ENCODE measurements at places on chromosomes 16 and 17.
A peak's percentile ranks its signal among the peaks of the same experiment; 100 is the strongest.

DNA sequence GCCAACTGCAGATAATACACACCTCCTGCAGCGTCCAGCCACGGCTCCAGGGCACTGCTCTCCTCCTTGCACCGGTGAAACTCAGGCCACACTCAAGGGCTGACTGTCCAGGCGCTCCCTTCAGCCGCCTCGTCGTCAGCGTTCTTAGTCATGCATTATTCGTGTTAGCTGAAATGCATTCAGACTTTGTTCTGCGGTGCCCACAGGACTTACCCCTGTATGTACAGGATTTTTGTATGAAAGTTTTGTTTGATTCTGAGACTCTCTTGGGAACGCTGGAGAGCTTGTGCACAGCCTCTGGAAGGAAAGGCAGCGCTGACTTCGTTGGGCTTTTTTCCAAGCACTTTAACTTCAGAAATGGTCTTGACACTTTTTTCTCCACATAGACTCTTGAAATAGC lies 22.1 kb downstream of the CIBAR2 start:
- DNase-seq: no peak

DNA sequence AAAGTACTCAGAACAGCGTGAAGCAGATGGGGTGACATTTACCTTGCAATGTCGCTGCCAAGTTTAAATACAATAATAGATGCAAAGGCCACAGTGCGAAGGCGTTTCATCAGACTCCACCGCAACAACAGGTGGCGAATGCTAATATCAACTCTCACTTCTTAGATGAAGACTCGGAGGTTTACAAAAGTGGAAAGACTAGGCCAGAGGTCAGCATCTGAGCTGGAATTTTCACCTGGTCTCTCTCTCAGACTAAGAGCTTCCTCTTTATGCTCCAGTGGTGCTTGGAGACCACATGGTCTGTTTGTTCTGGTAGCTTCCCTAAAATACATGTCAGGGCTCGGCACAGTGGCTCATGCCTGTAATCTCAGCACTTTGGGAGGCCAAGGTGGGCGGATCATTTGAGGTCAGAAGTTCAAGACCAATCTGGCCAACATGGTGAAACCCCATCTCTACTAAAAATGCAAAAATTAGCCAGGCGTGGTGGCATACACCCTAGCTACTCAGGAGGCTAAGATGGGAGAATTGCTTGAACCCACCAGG lies 169.1 kb downstream of the XYLT1 start:
- no peak for DNase-seq

GRCh38 chr17:67336859-67337258 lies 29.5 kb downstream of the PSMD12 start:
- DNase-seq: no peak

- DNase-seq: no peak
Measured at GRCh38 chr16:72902206-72902605, 145.7 kb downstream of the ZFHX3 start.

DNA sequence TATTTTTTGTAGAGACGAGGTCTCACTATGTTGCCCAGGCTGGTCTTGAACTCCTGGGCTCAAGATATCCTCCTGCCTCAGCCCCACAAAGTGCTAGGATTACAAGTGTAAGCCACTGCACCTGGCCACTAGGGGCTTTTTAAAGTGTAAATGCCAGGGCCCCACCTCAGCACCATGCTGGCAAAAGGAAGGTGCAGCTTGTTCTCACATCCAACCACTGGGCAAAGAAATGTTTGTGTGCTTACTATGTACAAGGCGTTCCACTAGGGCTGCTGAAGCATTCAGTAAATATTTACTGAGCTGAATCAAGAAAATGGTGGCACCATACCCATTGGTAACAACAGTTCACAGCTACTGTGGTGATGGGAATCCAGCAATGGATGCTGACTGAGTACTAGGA lies 22.6 kb downstream of the COG1 start:
- no peak for DNase-seq

DNA sequence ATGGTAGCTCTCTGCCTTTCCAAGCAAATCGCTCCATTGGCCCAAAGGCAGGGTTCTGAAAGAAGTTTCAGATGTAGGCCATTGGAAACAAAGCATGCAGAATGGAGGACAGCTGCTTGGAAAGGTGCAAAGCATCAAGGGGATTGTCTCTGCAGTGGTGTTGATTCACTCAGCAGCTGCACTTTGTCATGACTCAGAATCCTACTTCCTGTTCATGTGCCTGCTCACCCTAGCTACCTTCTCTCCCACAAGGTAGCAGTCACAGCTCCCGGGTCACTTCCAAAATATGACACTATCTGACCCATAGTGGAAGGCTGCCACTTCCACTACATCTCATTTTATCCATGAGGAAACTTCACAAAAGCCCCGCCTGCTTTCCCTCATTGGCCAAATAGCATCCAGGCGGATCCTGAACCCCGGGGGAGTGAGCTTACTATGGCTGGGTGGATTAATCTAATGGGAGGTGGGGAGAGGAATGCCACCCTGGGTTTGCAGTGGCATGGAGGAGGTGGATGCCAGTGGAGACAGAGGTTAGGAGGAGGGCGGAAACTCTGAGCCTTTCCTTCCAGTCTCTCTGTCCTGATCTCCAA lies 74.7 kb upstream of the NKD1 start:
- DNase-seq: peak; percentile 15

- no peak for DNase-seq
Measured at GRCh38 chr17:82656266-82656665, 8.0 kb upstream of the WDR45B start.

DNA sequence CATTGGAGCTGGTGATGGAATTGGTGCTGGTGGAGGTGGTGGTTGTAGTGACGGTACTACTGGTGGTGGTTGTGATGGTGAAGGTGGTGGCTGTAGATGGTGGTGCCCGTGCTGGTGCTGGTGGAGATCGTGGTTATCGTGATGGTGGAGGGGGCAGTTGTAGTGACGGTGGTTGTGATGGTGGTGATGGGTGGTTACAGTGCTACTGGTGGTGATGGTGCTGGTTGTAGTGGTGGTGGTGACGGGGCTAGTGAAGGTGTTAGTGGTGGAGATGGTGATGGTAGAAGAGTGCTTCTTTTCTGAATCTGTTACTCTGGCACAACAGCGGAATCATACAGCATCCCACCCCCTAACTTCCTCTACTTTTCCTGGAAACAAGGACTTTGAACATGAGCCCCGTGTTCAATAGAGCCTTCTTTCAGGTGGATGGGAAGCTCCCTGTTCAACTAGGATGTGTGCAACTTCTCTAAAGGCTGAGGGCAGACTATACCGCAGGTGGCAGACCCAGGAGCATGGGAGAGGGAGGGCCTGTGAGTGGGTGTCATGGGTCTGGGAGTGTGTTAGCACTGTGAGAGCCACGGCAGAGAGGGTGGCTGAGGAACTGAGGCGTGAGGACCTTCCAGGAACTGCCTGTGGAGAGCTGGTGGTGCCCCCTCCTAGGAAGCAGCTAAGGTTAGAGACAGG lies 8.2 kb downstream of the TBX21 start:
- DNase-seq: no peak

- no peak for DNase-seq
Measured at GRCh38 chr16:66970775-66971720, 10.0 kb downstream of the CES3 start.

DNA sequence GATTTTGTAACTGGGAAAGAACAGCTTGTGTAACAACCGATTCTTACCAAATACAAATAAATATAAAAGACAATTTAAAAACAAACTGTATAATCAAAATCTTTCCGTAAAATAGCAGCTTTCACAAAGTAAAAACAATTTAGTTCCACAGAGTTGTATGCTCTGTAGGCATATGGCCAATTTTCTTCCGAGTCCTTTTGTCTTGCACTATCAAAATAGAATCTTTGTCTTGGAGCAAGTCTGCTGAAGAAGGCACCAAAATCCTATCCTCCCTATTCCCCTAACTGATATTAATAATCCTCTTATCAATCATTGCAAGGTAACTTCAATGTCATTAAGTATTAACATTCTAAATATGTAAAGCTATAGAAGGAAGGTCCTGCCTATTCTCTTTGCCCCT lies 7.6 kb downstream of the THUMPD1 start:
- DNase-seq: no peak
